ENCODE measurements at places on chromosomes 7 and 10.

DNA sequence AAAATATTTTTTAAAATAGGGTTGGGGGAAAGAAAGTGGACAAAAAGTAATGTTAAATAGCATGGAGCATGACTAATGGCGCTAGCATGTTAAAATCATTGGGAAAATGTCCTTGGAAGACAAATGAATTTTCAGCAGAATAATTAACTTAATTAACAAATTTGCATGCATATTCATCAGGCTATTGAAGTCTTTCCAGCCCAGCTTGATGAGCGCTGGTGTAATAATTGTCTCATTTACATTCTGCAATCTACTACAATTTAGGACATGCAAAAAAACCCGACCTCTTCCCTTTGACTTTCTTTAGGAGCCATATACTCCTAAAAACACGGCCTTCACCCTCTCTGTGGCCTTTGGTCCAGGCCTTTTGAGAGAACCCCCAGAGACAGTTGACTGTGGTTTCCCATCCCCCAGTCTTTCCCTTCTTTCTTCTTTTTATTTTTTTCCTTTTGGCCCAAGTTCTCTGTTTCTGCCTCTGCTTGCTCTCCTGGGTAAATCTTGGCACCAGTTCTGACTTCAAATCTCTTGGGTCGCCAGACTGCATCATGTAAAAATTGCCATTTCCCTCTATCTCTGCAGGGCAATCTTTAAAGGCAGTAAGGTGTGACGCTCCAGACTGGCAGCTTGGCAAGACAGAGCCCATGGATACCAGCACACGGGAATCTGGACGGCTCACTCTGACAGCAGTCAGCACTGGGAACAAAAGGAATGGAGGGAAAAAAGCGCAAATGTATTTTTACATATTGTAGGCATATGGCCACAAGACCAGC is 105.5 kb downstream of the NEUROD6 start:
- DNase-seq, result no peak

DNA sequence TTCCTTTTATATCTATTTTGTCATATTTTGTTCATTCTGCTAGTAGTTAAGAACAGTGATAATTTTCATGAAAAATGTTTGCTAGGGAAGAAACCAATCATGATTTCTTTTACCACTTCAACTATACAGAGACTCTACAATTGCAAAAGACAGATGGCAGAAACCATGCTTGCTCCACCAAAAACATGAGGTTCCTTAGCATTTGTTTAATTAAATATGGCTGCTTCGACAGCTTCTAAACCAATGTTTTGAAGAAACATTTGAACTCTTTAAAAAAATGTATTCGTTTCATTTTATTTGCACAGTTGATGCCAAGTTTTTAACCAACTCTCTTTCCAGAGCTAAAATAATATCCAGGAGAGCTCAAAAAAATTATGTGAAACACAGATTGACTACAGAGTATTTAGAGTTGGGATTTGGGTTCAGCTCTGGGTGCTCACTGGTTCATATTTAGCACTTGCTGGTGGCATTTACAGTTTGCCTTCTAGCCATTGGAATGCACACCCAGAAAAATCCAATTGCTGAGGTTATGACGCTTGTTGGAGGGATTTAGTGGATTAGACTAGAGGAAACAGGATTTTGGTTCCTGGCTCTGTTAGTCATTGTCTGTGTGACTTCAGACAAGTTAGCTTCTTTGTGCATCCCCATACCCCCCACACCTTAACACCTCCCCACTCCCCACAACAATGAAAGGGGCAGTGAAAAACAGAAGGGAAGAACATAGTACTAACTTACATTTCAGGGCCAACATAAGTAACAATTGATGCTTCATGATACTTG is 35.8 kb upstream of the SDHAF3 start:
- DNase-seq, result no peak

DNA sequence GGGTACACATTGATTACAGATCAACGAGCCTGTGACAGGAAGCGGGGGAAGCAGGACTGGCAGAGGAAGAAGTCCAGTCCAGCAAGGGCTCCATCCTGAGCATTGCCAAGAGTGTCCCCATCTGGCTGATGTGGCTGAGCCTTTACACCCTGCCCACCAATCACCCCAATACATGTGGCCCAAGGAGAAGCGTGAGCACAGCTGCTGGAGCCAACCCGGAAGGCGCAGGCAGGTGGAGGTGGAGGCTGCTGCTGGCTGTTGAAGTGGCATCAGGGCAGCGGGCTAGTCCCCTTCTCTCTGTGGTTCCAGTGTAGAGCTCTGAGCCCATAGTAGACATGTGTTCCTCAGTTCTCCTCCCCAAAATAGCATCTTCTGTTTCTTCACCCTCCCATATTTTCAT is 6.8 kb upstream of the AMPH start:
- no peak for DNase-seq

DNA sequence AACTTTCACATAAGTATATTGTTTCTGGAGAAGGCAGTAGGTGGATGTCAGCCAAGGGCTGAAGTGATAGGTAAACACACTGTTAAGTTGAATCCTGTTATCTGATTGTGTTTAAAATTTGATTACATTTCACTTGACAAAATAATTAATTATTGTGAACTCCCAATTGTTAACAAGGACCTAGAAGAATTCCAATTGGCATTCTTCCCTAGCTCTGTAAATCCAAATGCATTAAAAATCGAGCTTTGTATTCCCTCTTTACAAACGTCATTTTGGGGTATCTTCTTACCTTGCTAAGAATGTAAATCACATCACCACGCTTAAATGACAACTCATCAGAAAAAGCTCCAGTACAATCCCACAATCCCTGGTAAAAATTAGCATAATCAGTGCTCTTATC is 179.9 kb downstream of the SKAP2 start:
- DNase-seq, result no peak

- no peak for DNase-seq
These were observed 181.2 kb downstream of the KCNMA1 start for GRCh38 chr10:77456414-77456813.

- no peak for DNase-seq
These were observed 71.4 kb downstream of the FGFR2 start for GRCh38 chr10:121526801-121527221.

- no peak for DNase-seq
These were observed 13.3 kb downstream of the MAP3K8 start for GRCh38 chr10:30447125-30447799.

DNA sequence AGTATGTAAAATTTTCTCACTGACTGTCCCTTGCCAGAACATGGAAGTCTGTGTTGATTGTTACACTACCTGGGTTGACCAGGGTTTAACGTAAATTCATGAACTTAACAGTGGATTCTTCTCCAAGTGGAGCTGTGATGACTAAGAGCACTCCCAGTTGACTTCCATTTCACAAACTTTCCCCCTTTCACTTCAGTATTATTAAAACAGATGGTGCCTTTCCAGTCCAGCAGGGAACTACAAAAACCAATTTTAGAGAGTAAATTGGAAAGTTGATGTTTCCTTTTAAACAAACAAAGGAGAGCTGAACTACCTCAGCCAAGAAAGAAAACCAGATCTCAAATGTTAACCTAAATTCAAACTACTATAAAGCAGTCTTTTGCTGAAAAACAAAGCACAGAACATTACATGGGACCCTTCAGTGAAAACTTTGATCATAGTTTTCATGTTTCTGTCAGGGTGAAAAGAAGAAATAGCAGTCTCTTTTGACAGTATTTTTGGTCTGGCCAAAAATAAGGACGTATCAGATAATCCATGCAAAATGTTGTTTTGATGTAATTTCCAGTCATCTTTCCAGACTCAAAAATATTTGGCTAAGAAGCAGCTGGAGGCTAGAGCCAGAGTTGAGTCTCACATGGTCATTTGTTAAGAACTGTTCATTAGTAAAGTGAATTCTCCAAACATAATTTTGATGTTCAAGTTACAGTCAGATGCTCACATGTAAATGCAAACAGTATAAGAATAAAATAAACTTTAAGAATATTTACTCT is 479.9 kb upstream of the AKR1E2 start:
- no peak for DNase-seq

- no peak for DNase-seq
These were observed 320.1 kb upstream of the NFE2L3 start for GRCh38 chr7:25831831-25832411.

DNA sequence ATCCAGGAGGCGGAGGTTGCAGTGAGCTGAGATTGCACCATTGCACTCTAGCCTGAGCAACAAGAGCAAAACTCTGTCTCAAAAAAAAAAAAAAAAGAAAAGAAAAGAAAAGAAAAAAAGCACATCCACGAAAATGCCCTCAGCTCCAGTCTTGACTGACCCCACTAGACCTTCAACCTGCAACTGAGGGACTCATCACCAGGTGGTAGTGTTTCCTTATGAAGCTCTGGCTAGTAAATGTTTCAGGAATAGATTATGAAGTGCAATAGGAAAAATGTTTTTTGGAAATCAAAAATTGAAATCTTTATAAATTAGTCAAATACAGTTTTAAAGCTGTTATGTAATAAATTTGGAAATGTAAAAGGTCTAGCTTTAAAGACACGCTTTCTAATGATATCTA is 22.4 kb downstream of the TLL2 start:
- no peak for DNase-seq

DNA sequence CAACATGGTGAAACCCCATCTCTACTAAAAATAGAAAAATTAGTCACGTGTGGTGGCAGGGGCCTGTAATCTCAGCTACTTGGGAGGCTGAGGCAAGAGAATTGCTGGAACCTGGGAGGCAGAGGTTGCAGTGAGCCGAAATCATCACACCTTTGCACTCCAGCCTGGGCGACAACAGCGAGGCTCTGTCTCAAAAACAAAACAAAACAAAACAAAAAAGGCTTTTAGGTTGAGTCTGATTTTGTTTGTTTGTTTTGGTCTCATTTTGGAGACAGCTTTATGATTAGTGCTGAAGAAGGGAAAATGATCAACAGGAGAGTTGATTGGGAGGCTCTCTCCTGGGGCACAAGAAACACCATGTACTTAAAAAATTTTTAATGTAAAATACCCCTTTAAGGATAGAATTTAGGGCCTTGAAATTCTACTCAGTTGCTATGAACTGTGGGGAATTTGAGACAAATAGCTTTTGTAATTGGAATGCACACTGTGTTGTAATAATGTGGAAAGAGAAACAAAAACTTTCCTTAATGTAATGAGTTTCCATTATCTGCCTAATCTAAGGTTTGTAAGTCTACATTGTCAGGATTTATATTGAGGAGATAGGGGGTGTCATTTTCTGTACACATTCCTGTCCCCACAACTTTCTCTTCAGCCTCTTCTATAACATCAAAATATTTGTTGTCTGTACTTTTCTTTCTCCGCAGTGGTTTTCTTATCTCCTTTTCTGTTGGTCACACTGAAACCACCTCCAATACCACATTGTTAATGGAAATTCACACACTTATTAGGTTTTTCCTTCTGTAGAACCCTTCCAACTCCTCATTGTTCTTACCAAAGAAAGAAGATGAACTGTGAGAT is 41.3 kb downstream of the ARID5B start:
- DNase-seq, result no peak

- no peak for DNase-seq
These were observed 37.6 kb downstream of the ATOH7 start for GRCh38 chr10:68194290-68194689.

DNA sequence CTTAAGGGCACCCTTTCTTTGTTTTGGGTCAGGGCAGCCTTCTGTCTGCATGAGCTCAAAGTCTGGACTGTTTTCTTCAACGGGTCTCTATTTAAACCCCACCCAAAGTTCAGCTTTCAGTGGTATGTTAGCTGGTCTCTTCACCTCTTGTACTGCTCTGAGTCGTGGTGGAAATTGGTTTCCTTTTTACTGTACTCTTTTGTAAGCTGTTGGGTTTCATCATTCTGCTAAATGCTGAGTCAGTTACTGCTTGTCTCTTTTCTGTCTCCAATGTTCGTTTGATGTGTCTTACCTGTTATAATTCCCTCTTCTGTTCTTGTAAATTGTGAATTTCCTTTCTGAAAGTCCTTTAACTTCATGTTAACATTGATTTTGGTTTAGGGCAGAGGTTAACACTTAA is 64.1 kb upstream of the MALRD1 start:
- DNase-seq, result no peak

- DNase-seq, result no peak
These were observed 34.4 kb upstream of the SLC29A4 start for GRCh38 chr7:5248201-5248885.

GRCh38 chr10:30420766-30421165 is 13.2 kb upstream of the MAP3K8 start:
- DNase-seq, result no peak

DNA sequence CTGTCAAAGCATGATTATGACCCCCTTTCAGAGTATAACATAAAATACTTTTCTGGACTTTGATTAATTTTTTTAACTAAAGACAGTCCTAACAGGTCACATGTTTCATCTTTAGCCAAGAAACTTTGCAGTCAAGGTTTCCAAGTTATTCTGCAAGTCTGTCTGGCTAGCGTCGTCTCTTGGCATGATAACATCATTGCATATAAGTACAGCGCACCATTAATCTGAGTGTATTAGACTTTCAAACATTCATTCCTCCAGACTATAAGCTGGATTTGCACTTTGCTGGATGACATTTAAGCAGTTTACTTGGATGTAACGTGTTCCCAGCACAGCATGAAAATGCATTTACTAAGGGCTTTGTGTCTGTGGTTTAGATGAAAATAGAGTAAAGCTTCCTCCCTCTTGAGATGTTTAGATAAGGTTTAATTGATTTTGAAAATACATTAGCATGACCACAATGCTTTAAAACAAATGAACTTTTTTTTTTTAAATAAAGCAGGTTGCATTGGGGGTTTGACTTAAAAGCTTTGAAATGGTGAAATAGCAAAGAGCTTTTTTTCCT is 349.0 kb upstream of the MTPN start:
- no peak for DNase-seq

DNA sequence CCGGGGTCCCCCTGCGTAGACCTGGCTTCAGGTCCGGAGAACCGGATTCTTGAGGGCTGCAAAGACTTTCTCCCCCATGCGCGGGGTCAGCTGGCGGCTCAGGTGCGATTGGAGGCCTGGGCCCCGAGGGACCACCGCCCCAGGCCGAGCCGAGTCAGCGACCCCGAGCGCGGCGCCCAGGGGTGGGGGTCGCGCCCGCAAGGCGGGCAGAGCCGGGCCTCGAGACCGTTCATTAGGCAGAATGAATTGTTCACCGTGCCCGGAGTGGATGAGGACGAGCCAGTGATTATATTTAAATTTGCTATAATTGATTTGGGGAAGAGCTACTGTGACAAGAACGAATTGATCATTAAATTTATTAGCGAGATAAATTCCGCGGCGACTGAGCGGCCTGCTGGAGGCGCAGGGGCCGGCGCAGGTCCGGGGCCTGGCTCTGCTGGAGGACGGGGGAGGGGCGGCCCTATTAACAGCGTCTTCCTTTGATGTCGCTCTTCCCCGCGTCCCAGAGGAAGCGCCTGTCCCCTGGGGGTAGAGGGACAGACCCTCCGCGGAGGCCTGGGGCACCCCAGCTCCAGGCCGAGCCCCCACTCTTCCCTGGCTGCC is 7.5 kb downstream of the MNX1 start:
- DNase-seq, result no peak

- no peak for DNase-seq
These were observed 112.1 kb downstream of the LMBR1 start for GRCh38 chr7:156780724-156781455.

- no peak for DNase-seq
These were observed 98.0 kb downstream of the JCAD start for GRCh38 chr10:29961351-29961750.

GRCh38 chr7:2965745-2966270 is 77.9 kb downstream of the CARD11 start:
- no peak for DNase-seq
